ENCODE measurements at places on chromosomes 2 and 18. TPM values are rescaled to one million over a fixed set of nuclear protein-coding genes. Genes with fewer than 3 reads are reported as not detected.

MAP2 gene
- 11.4 TPM for total RNA-seq

CMPK2 gene
- total RNA-seq = 4.5 TPM

SLC9A4 gene
- 2.8 TPM for total RNA-seq

EVX2 gene
- total RNA-seq = not detected

SPC25 gene
- 0.79 TPM for total RNA-seq

DSC3 gene
- total RNA-seq = not detected

- no peak for DNase-seq
- H3K36me3 ChIP-seq = no peaks in the 10 kb centered on the region
- H3K27me3 ChIP-seq = no peaks in the 10 kb centered on the region
- H3K27ac ChIP-seq = no peak overlapping the region
Measured at GRCh38 chr2:18194161-18194560, 315.7 kb downstream of the KCNS3 start.

DNA sequence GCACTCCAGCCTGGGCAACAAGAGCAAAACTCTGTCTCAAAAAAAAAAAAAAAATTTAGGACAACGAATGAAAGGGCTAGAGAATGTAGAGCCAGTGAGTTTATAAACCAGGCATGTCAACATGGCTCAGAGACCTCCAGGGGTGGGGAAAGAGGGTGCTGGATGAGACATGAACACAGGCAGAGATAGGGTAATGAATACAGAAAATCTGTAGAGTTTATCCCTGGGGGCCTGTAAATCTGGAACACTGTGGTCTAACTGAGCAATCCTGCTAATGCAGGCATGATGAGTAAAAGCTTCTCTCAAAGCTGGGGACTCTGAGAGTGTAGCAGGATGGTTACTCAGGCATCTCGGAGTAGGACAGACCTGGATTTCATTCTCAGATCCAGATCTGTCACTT, 59.2 kb upstream of the IGFBP2 start:
- H3K36me3 ChIP-seq = no peaks in the 10 kb centered on the region
- no peak for DNase-seq
- H3K4me3 ChIP-seq = no peak overlapping the region
- no peaks in the 10 kb centered on the region for H3K27me3 ChIP-seq

DNA sequence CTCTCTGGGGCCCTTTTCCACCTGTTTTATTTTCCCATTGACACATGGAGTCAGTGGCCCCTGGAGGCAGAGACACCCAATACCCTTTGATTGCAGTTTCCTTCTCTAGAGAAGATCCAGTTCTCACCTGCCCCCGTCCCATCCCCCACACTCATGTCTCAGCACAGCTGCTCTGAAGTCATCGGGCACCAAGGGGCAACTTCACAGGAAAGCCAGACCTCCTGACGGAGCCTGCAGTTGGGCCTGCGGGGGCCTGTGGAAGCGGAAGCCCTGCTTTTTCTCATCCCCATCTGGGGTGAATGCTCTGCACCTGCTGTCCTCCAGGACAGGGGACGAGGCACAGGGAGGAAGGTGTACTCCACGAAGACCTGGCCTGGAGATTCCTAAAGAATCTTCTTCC, 308.3 kb upstream of the EPAS1 start:
- H3K4me1 ChIP-seq = peaks cover 6% of the 10 kb centered on the region
- H3K4me3 ChIP-seq = no peak overlapping the region
- H3K27me3 ChIP-seq = no peaks in the 10 kb centered on the region
- no peak overlapping the region for H3K27ac ChIP-seq
- H3K36me3 ChIP-seq = no peaks in the 10 kb centered on the region
- peak; percentile 65 for DNase-seq

DNA sequence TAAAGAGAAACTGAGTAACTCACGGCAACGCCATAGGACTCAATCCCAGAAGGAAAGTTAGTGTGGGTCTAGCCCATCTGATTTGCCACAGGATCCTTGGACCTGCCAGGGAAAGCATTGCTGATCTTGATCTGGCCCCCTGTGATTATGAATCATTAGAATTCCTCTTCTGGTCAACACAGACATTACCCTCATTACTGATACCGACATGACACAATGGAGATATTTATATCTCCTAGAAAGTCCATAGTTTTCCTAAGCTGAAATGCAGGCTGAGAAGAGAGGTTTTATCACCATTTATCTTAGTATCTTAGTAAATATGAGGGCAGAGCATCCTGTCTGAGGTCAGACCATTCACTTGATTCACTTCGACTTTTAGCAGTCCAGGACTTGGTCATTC, 75.5 kb upstream of the CCDC68 start:
- no peaks in the 10 kb centered on the region for H3K4me1 ChIP-seq
- H3K27me3 ChIP-seq = no peaks in the 10 kb centered on the region
- H3K27ac ChIP-seq = no peak overlapping the region
- H3K4me3 ChIP-seq = no peak overlapping the region

DNA sequence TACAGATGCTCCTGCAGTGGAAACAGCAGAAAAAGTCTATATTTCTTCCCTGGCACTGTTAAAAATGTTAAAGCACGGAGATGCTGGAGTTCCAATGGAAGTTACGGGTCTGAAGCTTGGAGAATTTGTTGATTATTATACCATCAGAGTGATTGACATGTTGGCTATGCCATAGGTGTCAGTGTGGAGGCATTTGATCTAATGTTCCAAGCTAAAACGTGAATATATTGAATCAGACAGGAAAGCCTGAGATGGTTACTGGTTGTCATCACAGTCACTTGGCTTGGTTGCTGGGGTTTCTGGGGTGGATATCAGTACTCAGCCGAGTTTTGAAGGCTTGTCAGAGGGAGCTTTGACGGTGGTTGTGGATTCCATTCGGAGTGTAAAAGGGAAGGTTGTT, 262.9 kb upstream of the CNTNAP5 start:
- DNase-seq = no peak
- no peaks in the 10 kb centered on the region for H3K4me1 ChIP-seq
- H3K27ac ChIP-seq = no peak overlapping the region
- H3K4me3 ChIP-seq = no peak overlapping the region
- no peaks in the 10 kb centered on the region for H3K36me3 ChIP-seq

DNA sequence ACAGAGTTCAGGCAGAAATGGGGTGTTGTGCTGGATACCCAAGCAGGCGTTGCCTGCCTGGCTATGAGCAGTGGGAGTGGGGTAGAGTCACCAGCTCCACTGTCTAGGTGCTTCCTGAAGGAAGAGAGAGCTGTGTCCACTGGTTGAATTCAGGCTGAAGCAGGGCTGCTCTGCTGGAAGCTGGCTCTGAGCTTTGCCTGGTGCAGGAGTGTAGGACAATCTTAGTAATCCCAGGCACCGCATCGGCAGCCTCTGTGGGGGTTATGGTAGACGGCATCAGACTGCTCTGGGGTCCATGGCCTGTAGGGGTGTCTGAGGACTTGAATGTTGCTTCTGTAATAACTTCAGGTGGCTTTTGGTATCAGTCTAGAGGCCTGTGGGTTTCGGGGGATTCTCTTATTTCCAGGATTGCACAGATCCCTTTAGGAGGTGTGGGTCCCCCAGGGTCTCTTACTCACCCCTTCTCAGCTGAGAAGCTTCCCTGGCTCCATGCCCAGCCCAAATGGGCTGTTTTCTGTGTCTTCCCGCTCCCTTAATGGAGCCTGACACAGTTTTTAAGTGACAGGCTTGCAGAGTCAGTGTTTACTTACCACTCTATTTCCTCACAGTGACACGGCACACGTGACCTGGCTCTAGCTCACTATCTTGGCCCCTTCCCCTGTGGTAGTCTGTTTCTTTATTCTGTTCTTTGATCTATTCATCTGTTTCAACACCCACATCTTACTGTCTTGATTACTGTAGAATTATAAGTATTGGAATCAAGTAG, 644.3 kb downstream of the CBLN2 start:
- H3K36me3 ChIP-seq = no peaks in the 10 kb centered on the region
- no peak overlapping the region for H3K4me3 ChIP-seq
- no peaks in the 10 kb centered on the region for H3K4me1 ChIP-seq
- no peak for DNase-seq

GRCh38 chr2:18169121-18169892, 290.8 kb downstream of the KCNS3 start:
- H3K27me3 ChIP-seq = no peaks in the 10 kb centered on the region
- no peak overlapping the region for H3K27ac ChIP-seq
- H3K36me3 ChIP-seq = no peaks in the 10 kb centered on the region
- H3K4me3 ChIP-seq = no peak overlapping the region
- H3K4me1 ChIP-seq = no peaks in the 10 kb centered on the region

DNA sequence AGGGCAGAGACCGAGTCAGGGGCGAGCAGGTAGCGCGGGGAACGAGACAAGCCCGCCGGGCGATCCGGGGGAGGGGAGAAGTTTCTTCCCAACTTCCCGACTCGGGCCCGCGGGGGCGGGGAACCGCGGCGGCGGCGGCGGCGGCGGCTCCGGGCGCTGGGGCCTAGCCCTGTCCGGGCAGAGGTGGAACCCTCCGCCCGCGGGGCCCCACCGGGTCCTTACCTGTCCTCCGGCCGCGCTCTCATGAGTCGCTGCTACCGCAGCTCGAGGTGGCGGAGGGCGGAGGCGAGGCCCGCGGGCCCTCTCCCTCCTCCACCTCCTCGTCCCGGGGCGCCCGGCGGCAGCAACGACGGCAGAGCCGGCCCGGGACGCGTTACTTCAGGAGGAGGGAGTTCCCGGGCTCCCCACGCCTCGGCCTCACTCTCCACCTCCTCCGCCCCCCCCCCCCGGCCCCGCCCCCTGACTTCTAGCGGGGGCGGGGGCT, at the start of gene YES1:
YES1 (minus strand) TSS at position 351 of the 484 bp plus-strand sequence. CDS start 55,415 bp downstream, outside the sequence.
- peak; percentile 87 for DNase-seq
- H3K27ac ChIP-seq = peak within 1 kb of the TSS; percentile 92
- H3K36me3 ChIP-seq = no peaks in the 10 kb centered on the region
- H3K4me3 ChIP-seq = peak within 1 kb of the TSS; percentile 91
- H3K27me3 ChIP-seq = no peaks in the 10 kb centered on the region

GRCh38 chr2:154289870-154290269, 408.6 kb upstream of the KCNJ3 start:
- no peak overlapping the region for H3K4me3 ChIP-seq
- no peaks in the 10 kb centered on the region for H3K27me3 ChIP-seq
- no peaks in the 10 kb centered on the region for H3K4me1 ChIP-seq
- DNase-seq = peak; percentile 0
- H3K27ac ChIP-seq = no peak overlapping the region
- H3K36me3 ChIP-seq = no peaks in the 10 kb centered on the region

DNA sequence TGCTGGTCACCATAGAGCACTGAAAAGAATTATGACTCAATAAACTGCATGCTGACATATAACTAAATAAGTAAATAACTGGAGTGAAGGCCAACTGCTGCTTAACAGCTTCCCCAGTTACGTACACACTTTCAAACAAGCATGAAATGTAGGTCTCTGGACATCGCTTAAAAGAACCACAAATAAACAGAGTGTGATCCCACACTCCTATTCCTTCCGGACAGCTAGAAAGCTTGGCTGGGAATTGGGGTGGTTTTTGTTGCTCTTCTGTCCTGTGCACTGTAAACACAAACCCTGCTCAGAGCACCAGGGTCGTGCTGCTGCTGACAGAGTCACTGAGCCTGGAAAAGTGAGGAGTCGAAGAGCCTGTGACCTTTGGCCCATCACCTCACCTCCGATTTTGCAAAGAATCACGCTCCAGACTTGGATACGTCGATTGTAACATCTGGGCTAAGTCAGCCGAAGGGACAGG, 162.7 kb upstream of the NT5C1B start:
- peaks cover 3% of the 10 kb centered on the region for H3K4me1 ChIP-seq
- peak; percentile 76 for DNase-seq
- H3K4me3 ChIP-seq = no peak overlapping the region
- no peaks in the 10 kb centered on the region for H3K27me3 ChIP-seq
- no peak overlapping the region for H3K27ac ChIP-seq
- no peaks in the 10 kb centered on the region for H3K36me3 ChIP-seq

DNA sequence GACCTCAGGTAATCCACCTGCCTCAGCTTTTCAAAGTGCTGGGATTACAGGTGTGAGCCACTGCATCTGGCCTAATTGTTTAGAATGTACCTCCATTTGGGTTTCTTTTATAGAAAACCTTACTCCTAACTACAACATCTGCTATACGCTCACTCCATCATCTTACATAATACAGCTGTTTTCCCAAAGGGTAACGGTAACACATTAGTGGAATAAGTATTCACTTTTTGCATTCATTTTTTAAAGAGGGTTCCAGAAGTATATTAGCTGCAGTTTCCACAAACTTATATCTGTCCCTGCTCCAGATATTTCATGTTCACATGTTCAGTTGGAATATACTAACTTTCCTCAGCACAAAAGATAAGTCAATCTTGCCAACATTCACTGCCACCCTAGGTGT, 640.1 kb upstream of the FSHR start:
- H3K36me3 ChIP-seq = no peaks in the 10 kb centered on the region
- H3K4me1 ChIP-seq = no peaks in the 10 kb centered on the region
- no peak overlapping the region for H3K4me3 ChIP-seq
- no peak for DNase-seq
- no peak overlapping the region for H3K27ac ChIP-seq

DNA sequence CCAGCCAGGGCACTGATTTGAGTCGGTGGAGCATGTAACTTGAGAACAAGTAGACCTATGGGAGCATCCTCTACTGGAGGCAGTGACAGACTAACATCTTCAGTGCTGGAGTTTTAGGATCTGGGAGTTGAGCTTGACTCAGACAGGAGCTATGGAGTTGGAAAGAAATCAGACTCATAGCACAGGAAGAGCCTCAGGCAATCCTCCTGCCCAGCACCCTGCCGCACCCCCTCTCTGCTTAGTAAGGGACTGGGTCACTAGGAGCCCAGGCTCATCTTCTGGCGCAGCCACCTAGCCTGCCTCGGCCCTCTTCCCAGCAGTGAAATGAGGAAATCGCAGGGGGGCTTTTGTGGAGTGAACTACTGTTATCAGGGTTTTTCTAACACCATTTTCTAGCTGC, 3.6 kb downstream of the ARID5A start:
- H3K4me3 ChIP-seq = no peak overlapping the region
- peaks cover 3% of the 10 kb centered on the region for H3K4me1 ChIP-seq
- H3K27me3 ChIP-seq = no peaks in the 10 kb centered on the region
- DNase-seq = no peak
- H3K27ac ChIP-seq = no peak overlapping the region

DNA sequence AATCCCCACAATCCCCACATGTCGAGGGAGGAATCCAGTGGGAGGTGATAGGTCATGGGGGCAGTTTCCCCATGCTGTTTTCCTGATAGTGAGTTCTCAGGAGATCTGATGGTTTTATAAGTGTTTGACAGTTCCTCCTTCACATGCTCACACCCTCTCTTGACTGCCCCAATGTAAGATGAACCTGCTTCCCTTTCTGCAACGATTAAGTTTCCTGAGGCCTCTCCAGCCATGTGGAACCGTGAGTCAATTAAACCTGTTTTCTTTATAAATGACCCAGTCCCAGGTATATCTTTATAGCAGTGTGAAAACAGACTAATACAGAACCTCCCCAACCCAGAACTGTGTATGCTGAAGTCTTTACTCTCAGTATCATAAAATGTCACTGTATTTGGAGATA, 289.5 kb upstream of the MMADHC start:
- peak; percentile 66 for DNase-seq
- no peaks in the 10 kb centered on the region for H3K36me3 ChIP-seq
- H3K27ac ChIP-seq = no peak overlapping the region
- no peaks in the 10 kb centered on the region for H3K4me1 ChIP-seq
- no peaks in the 10 kb centered on the region for H3K27me3 ChIP-seq

GRCh38 chr2:149009576-149010461, 28.7 kb upstream of the LYPD6B start:
- no peak for DNase-seq
- H3K4me3 ChIP-seq = no peak overlapping the region
- no peaks in the 10 kb centered on the region for H3K4me1 ChIP-seq
- no peaks in the 10 kb centered on the region for H3K27me3 ChIP-seq
- H3K27ac ChIP-seq = no peak overlapping the region
